Right atrium auricular region (tissue), 2 donors: ENCODE measurements at places on chromosomes 5 and 9. TPM values are rescaled to one million over a fixed set of nuclear protein-coding genes. Genes with fewer than 3 reads are reported as not detected.

DNA sequence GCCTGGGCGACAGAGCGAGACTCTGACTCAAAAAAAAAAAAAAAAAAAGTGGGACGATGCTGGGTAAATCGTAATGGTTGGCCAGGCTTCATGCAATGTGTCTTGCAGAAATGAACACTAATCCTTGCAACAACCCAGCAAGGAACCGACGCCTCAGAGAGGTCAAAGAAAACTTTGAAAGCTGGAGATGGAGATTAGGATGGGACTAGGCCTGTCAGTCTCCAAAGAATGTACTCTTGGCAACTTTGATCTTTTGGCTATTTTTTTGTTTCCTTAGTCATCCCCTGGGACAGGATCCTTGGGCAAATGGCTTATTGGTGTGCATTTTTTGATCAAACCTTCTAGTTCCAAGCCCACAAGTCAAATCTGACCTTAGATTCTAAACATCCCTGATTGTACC, 10.6 kb upstream of the PWWP2A start:
- no peak for DNase-seq

DNA sequence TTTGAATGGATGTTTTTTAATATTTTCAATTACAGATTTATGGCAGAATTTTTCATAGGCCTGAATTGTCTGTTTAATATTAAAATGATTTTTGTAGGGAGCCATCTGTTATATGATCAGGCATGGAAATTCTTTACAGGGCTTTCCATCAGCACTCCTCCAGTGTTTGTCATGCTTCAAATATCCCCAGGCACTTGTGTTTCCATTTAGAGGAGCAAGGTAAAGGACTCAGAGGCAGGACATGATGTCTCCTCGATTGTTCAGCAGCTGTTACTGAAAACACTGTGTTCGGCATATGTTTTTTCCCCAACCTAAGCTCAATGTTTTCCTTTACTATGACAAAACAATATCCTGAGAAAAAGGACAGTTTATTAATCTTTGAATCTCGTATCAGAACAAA, 172.3 kb upstream of the RFX3 start:
- DNase-seq, result no peak

GRCh38 chr9:96067004-96067403, 191.5 kb downstream of the ERCC6L2 start:
- DNase-seq, result no peak

Gene CER1
- total RNA-seq, result not detected

Gene GABRA1
- total RNA-seq, result not detected

Gene ZNF346
- total RNA-seq, result 8.5 TPM
